ENCODE measurements at places on chromosomes 2 and 18. TPM values are rescaled to one million over a fixed set of nuclear protein-coding genes. Genes with fewer than 3 reads are reported as not detected.

- DNase-seq, result no peak
Observed at GRCh38 chr18:50044402-50044801, 150.5 kb downstream of the MYO5B start.

GRCh38 chr2:226981791-226982326, 146.0 kb downstream of the RHBDD1 start:
- DNase-seq, result no peak

GRCh38 chr18:33584548-33585430, 6.8 kb downstream of the ASXL3 start:
- DNase-seq, result no peak

Gene C2orf81
- 2.9 TPM for total RNA-seq
